ENCODE measurements at places on chromosomes 11 and 22.

DNA sequence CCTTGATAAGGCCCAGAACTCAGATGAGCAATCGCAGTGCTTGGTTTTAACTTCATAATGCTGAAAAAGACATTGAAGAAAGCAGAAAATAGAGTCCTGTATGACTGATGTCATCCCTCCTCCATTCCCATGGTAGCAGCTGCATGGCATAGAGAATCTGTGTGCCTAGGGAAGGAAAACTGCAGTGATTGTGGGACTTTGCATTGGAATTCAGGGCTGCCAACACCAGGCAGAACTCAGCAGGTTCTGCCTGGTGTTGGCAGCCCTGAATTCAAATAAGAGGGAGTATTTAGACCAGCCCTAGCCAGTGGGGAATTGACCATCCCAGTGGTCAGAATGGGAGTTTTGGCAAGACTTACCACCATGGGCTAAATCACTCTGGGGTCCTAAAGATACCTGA is 1016.0 kb downstream of the FAM181B start:
- DNase-seq: no peak

GRCh38 chr11:4991060-4991459 is 3.6 kb upstream of the OR51L1 start:
- DNase-seq: no peak

DNA sequence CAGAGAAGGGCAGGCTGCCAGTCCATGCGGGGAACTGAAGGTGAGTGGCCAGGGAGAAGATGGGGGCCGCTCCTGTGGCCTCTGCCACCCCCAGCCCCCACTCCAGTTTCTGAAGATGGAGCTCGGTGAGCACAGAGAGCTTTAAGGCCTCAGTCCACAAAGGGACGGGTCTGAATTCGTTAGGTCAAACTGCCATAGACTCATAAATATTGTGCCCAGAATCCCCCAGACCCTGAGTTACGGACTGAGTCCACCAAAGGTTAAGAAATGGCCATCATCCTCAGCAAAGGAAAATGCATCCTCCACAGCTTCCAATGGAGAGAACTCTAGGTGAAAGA is 344.2 kb downstream of the BUD13 start:
- no peak for DNase-seq

DNA sequence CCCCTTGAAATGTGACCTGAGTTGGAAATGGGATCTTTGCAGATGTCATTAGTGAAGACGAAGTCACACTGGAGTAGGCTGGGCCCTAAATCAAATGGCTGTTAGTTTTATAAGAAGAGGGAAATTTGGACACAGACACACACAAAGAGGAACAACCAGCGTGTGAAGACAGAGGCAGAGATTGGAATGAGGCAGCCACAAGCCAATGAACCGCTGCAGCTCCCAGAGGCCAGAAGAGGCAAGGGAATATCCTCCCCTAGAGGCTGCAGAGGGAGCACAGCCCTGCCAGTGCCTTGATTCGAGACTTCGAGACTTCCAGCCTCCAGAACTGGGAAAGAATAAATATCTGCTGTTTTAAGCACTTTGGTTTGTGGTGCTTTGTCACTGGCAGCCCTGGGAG is 484.5 kb downstream of the MN1 start:
- no peak for DNase-seq

- DNase-seq: no peak
Measured at GRCh38 chr11:115489466-115489865, 14.7 kb downstream of the CADM1 start.

DNA sequence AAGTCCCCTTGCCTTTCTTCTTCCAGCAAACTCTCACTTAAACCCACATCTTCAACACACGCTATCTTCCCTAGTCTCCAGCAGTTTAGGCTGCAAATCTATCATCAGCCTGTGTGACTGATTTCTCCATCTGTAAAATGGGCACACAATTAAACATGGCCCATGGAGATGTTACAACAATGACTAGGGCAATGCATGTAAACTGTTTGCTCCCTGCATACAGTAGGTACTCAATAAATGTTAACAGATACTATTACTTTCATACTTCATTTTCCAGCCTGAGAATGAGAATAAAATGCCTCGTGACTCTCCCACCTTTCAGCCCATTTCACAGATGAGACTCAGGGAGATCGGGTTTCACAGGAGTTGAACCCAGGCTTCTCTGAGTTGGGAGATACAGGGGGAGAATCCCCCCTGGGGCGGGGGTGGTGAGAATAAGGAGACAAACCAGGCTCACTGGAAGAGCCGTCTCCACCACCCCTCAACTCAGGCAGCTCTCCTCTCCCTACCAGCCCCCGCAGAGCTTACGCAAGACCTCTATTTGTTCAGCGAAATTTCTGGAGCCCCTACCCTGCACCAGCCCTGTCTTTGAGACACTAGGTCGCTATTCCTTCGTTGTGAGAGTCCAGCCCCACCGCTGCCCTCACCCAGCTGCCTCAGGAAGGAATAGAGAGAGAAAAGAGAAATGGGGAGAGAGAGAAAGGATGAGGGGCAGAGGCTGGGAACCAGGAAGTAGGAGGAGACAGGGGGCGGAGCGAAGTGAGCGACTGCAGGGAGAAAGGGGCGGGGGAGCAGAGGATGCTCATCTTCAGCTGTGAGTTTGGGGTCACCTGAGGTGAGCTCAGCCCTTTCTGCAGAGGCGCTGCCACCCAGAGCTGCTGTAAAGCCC is 42.1 kb upstream of the KLHL35 start:
- no peak for DNase-seq

All from NCI-H1694 treated with DMSO at 0.1 percent for 48 hours (cell line).